ENCODE measurements at places on chromosomes 7 and 10.
A peak's percentile ranks its signal among the peaks of the same experiment; 100 is the strongest.

GRCh38 chr10:15197276-15197675 lies 28.8 kb upstream of the NMT2 start:
- no peak for DNase-seq

GRCh38 chr7:96416116-96416515 lies 94.2 kb upstream of the SLC25A13 start:
- DNase-seq: no peak

DNA sequence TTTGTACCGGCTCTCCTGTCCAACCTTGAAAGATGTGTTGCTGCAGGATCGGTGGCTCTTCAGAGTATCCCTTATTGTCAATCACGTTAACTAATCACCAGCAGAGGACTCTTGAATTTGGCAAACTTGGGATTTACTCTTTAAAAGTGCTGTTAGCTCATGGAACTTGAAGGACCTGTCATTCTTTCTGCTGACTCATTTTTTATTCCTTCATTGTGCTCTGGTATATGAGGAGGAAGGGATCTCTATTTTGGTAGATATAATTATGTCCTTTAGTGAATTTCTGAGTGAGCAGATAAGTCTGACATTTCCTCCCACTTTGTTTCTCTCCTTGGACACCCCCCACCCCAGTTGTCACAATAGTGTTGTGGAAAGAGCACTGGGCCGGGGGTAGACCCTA lies 175.1 kb upstream of the HDAC9 start:
- no peak for DNase-seq

GRCh38 chr10:21138769-21139340 lies 241.7 kb upstream of the NEBL start:
- no peak for DNase-seq

DNA sequence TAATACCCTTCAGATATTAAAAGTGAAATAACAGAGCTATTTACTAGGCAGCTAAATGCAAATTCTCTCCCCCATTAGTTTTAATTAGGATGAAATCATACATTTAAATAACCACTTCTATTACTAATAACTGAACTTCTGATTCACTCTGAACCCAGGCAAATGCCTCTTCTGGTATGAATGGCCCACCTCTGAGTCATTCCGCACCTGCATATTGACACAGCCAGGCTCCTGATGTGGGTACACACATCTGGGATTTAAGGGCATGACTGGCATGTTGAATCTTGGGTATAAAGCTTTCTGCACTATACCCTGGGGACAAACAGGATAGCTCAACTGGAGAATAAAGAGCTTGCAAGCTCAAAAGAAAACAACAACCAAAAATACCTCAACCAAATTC lies 140.9 kb downstream of the AUTS2 start:
- DNase-seq: no peak

GRCh38 chr7:153887749-153888569 lies 164.2 kb upstream of the DPP6 start:
- no peak for DNase-seq

GRCh38 chr7:50262916-50263690 lies 41.4 kb upstream of the IKZF1 start:
- DNase-seq: no peak

GRCh38 chr10:69180525-69181204 lies 631 bp downstream of the SUPV3L1 start:
- DNase-seq: no peak

DNA sequence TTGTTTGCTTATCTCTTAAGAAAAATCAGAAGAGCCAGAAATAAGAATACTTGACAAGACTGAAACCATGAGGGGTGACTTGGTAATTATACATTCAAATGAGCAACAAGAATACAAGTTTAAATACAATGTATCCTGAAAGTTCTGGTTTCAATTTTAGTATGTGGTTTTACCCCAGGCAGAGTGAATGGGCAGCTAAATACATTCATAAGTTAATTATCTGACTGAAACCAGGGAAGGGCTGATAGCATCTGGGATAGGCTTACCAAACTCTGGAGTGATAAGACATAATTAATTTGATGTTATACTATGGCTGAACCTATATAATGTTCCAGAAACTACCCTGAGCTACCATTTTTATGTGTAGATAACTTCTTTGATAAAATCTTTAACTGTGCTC lies 252.2 kb upstream of the PLXNA4 start:
- DNase-seq: no peak

- DNase-seq: no peak
Measured at GRCh38 chr7:107206706-107207105, 37.9 kb downstream of the HBP1 start.

- no peak for DNase-seq
Measured at GRCh38 chr7:28017372-28017771, 163.2 kb downstream of the JAZF1 start.

DNA sequence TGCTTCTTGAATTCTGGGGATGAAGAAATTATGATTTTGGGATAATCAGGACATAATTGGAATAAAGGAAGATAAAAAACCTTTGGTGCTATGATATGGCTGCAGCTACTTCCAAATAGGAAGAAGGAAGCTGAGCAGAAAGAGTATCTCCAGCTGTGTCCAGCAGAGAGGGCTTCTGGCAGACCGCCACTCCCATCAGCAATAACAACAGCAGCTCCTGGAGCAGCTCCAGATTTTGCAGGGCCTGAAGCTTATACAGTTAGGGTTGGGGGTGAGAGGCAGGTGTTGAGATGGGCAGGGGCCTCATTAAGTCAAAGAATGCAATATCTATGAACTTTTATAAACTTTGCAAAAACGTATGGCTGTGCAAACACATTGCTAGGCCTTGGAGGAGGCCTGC lies 62.3 kb downstream of the C10orf120 start:
- DNase-seq: no peak

DNA sequence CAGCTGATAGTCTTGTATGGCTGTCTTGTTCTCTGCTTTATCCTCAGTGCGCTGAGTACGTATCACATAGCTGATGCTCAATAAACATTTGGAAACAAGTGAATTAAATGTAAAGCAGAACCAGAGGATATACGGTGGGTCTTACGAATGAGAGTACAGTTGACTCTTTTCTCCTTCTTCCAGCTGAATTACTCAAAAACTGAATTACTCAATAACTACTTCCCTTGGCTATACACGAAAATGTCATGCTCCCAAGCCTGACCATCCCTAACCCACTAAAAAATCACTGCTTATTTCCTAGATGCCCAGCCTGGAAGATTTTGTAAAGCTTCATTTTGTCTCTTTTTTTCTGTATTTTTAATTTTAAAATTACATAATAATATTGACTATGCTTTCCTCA lies 3.2 kb upstream of the RSU1 start:
- DNase-seq: no peak

DNA sequence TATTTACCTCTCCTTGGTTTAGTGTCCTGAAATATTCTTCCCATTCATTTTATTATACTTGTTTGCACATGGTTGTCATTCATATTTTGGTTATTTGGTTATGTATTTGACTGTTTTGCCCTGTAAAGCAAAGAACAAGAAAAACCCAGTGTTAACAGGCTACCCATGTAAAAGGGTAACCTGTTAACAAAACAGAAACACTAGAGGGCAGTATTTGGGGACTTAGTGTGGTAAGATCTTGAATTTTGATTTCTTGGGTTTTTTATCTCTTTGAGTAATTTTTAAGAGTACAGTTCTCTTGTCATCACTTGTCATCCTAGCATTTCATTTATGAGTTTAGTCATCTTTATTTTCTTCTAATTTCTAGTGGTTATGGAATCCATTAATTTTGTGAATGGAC lies 51.3 kb downstream of the POLL start:
- no peak for DNase-seq

- DNase-seq: no peak
Measured at GRCh38 chr10:107148906-107149305, 15.6 kb downstream of the SORCS1 start.

DNA sequence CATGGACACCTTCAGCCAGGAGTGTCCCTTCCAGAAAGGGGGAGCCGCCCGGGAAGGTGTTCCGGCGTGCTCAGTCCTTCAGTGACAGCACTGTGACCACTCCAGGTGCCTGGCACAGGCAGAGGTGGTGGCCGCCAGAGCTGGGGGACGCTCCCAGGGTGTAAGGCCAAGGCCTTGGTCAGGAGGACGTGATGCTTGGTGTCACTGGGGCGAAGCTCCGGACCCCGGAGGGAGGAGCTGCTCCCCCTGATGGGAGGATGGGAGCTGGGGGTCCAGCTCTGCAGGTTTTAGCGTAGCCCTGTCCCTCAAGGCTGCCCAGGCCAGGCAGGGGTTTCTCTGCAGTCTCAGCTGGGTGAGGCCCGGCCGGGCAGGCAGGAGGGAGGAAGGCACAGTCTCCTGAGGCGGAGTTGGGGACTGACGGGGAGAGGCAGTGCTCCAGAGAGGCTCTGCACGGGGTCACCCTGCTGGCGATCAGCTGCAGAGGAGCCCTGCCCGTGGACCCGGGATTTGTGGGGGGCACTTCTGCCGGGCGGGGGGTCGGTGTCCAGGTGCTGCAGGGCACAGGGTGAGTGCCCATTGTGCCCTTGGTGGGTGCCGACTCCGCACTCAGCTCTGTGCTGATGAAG lies 56.5 kb upstream of the DNAJB6 start:
- DNase-seq: no peak

- no peak for DNase-seq
Measured at GRCh38 chr7:146116521-146117222, at the start of gene CNTNAP2. TSS of gene CNTNAP2 (plus strand) at chr7:146116801. CDS start at chr7:146116877, 76 bp downstream.

GRCh38 chr7:78716876-78717275 lies 736.6 kb downstream of the MAGI2 start:
- DNase-seq: no peak

- no peak for DNase-seq
Measured at GRCh38 chr10:99630433-99630832, 10.2 kb upstream of the SLC25A28 start.

GRCh38 chr7:143979998-143980397 lies 20.1 kb upstream of the OR6B1 start:
- DNase-seq: no peak

GRCh38 chr7:26203016-26203415 lies 1.5 kb downstream of the CBX3 start:
- no peak for DNase-seq

- DNase-seq: no peak
Measured at GRCh38 chr7:149007611-149008010, 20.7 kb downstream of the PDIA4 start.

DNA sequence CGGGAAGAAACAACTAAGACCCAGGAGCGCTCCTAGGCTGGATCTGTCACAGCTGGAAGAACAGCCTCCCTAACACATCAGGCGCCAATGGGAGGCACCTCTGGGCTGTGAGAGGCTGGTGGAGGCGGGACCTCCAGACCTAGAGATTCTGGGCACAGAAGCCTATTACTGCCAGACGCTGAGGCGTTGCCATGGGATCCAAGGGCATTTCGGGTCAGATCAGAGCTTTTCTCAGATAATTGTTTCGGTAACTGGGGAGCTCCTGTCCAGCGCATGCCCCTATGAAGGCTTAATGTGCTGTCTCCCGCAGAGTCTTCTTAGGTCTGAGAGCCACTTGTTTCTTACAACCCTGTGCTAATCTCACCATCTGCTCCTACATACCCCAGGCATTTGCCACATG lies 339.2 kb downstream of the ZNF716 start:
- DNase-seq: no peak

GRCh38 chr7:70569335-70569819 lies 562.6 kb upstream of the GALNT17 start:
- no peak for DNase-seq

GRCh38 chr7:107980671-107981190 lies 22.2 kb downstream of the LAMB1 start:
- no peak for DNase-seq

GRCh38 chr10:62456611-62457101 lies 82.5 kb downstream of the ZNF365 start:
- DNase-seq: no peak

DNA sequence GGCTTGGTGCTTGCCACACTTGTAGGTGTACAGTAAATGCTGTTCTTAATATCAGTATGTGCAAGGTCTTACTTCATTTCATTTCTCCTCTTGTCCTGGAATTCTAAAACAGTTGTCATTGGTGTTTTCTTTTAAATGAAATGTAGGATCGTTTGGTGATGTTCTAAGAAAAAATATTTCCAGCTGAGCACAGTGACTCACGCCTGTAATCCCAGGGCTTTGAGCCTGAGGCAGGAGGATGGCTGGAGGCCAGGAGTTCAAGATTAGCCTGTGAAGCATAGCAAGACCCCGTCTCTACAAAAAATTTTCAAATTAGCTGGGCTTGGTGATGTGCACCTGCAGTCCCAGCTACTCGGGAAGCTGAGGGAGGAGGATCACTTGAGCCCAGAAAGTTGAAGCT lies 32.6 kb upstream of the ELN start:
- DNase-seq: no peak

- peak; percentile 7 for DNase-seq
Measured at GRCh38 chr10:6200734-6201515, 1.8 kb upstream of the PFKFB3 start.

- DNase-seq: no peak
Measured at GRCh38 chr10:92572362-92573090, 1.4 kb downstream of the IDE start.

DNA sequence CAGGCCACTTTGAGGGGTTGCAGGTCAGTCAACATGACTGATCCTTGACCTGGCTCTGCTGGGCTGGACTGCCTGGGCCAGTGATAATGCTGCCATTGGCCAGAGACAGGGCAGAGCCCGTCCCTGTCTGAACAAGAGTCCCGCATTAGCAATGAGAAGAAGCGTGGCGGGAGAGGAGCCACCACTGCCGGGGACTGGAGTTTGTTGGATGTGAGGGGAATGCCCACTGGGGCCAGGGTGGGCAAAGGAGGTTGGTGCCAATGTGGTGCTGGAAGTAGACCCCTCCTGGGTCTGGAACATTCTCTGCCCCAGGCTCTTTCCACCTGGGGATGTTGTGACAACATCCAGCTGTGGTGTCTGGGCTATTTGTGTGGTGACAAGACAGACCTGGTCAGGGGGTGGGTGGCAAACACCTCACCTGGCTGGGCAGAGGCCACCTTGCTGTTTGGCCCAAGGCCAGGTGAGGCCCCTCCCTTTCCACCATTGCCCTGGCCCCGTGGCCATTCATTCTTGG lies 7.6 kb downstream of the SAP25 start:
- no peak for DNase-seq

DNA sequence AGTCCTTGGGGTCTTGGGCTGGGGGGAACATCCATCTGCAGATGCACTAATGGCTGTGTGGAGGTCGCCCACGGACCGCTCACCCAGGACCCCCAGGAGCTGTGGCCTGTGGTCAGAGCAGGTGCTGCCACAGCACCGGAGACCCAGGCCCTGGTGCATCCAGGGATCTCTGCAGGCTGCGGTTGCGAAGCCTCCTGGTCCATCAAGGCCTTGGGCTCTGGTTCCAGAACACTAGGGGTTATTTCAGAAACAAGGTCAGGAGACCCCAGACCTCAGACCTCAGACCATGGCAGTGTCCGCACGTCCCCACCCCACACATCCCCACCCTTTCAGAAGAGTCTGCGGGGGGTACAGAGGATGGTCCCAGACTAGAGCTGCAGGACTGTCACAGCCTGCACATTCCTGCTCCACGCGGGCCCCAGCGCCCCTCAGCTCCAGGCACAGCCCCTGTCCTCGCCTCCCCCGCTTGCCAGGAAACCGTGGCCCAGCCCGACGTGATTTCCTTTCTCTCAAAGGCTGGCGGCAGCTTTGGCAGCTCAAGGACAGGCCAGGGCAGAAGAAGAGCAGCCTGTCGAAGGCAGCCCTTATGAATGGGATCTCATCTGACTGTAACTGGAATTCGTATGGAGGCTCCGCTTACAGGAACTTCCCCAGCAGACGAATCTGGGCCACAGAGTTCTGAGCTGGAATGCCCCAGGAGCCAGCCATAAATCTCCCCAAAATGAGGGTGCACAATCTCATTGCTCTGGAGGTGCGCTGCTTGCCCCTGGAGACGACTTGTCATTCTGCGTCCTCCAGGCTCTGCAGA lies 136.2 kb upstream of the RET start:
- no peak for DNase-seq

GRCh38 chr10:4267086-4267773 lies 482.2 kb upstream of the KLF6 start:
- DNase-seq: no peak

Data from stimulated activated CD8-positive, alpha-beta memory T cell treated with anti-CD3 and anti-CD28 coated beads, Interleukin-7, amount 100 ng/mL, for 4 hours (primary cell).